ENCODE measurements at places on chromosomes 13 and 19.

- no peak for DNase-seq
These were observed 34.6 kb upstream of the SLC10A2 start for GRCh38 chr13:103100830-103101229.

DNA sequence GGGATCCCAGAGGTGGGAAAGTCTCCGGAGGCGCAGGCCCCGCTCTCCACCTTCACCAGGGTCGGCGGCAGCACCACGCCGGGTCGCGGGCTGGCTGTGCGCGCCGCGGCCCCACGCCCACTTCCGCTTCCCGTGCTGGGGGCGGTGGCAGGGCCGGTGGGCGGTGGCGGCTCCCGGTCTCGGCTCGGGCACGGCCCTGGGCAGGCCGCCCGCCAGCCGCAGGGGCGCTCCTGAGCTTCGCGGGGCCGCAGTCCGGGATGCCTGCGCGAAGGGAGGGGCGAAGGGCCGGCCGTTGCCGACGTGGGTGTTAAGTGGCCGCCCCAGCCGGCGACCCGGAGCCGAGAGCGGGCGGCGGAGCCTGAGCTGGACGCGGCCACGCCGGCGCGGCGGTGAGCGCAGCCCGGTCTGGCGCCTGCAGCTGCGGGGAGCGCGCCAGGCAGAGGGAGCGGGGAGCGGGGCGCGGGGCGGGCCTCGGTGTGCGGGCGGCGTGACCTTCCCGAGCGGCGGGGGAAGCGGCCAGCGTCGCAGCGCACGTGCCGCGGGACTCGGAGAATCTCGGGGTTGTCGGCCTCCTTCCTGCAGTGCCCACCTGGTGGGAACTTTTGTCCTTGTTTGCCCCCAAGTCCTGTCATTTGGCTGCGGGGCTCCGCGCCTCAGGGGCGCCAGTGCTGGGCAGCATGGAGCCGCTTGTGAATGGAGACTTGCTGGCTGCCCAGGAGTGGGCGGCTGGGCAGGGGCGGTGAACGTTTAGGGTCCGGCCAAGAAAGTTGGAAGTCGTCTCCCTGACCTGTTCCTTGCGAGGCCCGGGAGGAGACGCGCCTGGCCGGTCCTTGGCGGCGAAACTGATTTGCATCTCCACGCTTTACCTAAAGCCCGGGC is at the start of gene SLC25A15:
TSS of gene SLC25A15 (plus strand) at position 337 of the 879 bp plus-strand sequence. CDS start 3,616 bp downstream, outside the sequence.
- DNase-seq: peak; percentile 77

DNA sequence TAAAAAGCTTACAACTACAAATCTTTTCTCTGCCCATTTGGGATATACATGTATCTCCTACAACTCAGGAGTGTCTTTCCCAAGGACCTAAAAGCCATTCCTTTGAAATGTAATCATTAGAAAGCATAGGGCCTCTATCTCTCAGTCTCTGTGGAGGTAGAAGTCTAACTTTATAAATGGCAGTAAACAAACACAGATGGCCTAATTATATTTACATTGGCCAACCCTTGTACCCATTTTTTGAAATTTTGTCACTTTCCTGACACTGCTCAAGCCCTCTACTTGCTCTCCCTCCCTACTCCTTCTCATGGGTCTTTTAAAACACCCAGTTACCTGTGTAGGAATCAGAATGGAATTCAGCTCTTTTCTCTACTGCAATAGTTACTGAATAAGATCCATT is 24.8 kb downstream of the RNF6 start:
- DNase-seq: no peak

GRCh38 chr19:54010474-54010873 is 19.0 kb downstream of the CACNG6 start:
- no peak for DNase-seq

DNA sequence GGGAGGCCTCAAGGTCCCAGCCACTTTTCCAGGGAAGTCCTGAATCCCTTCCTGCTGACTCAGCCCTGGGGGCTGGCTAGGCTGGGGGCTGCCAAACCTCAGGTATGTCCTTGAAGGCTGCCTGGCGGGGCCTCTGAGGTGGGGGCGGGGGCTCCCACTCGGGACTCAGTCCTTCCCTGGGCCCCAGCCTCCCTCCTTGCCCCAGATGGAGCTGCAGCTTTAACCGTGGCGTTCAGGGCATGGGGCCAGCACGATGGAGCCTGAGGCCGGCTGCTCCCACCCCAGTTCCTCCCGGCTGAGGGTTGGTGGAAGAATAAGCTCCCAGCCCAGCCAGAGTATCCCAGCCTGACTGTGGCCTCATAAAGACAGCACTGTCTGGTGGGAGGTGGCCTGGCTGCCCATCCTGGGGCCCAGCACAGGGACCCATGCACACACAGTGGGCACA is 12.4 kb downstream of the CILP2 start:
- DNase-seq: no peak

- DNase-seq: no peak
These were observed 2.3 kb upstream of the HAS1 start for GRCh38 chr19:51726049-51726448.

- no peak for DNase-seq
These were observed 166.6 kb downstream of the RAP2A start for GRCh38 chr13:97600458-97601075.

GRCh38 chr13:70668293-70668692 is 560.0 kb upstream of the KLHL1 start:
- no peak for DNase-seq

DNA sequence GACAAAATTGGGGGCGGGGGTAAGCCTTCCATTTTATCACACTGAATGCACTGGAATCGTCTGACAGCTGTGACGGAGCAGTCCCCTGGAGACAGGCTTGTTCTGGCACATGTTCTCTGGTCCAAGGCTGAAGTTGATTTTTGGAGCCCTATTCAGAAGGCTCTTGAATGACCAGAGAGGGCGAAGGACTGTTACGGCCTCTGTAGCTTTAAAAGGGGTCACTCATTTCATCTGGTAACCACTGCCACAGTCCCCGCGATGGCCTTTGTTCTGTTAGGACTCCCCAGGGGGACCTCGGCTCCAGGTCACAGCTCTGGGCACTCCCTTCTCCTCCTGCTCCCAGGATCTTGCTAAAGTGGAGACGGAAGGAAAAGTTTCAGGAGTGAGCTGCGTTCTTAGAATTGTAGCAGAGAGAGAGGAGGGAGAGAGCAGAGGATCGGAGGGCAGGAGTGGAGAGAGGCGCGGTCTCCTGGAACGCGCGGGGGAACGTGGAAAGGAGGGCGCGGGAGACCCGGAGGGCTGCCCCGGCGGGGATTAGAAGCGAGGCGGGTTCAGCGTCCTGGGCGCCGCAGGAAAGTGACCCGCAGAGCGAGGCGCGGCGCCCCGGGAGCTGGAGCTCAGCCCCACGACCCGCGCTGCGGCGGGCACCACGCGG is 134.3 kb upstream of the MYO16 start:
- no peak for DNase-seq

- DNase-seq: no peak
These were observed 83.8 kb downstream of the CRYL1 start for GRCh38 chr13:20441879-20442278.

DNA sequence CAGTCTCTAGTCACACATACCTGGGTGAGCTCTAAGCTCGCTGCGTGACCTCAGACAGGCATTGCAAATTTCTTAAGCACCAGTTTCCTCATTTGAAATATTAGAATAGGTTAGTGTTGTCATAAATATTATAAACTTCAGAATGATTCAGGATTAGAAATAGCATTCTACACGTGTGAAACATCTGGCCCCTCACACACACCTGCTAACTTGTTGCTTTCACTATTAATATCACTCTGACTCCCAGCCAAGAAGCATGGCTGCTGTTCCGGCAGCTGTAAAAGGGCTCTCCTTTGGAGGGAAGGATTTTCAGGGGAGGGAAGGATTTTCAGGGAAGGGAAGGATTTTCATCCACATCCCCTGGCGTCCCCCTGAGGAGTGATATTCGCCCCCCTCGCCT is 161.3 kb upstream of the GPR12 start:
- no peak for DNase-seq

GRCh38 chr13:98986226-98986846 is 8.5 kb upstream of the DOCK9 start:
- DNase-seq: no peak
